ENCODE measurements at places on chromosomes 12 and 14.

- no peak for DNase-seq
Observed at GRCh38 chr14:63276016-63276415, 42.7 kb downstream of the GPHB5 start.

DNA sequence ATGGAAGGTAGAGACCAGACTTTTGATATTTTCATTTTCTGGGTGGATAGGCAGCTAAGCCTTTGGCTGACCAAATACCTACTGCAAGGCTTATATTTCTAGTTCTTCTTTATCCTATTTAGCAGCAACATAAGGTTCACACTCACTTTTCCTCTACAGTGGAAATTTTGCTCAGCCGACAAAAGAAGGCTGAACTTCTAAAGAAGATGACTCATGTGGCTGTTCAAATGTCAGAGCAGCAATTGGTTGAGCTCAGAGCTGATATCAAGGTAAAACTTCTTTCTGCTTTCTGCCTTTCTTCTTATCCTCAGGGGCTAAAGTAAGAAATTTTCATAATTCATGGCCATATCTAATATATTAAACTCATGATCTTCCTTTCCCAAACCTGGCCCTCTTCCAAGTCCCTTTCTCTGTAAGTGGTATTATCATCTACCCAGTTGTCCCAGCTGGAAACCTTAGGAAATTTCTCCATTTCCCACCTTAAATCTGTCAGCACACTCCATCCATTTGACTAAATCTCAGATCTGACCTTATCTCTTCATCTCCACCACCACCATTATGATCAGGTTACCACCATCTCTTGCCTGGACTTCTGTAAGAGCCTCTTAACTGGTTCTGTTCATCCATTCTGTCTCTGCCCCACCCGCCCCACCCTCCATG, 19.8 kb upstream of the KCNH3 start:
- DNase-seq = no peak

- no peak for DNase-seq
Observed at GRCh38 chr14:102374264-102374663, 11.5 kb downstream of the TECPR2 start.

DNA sequence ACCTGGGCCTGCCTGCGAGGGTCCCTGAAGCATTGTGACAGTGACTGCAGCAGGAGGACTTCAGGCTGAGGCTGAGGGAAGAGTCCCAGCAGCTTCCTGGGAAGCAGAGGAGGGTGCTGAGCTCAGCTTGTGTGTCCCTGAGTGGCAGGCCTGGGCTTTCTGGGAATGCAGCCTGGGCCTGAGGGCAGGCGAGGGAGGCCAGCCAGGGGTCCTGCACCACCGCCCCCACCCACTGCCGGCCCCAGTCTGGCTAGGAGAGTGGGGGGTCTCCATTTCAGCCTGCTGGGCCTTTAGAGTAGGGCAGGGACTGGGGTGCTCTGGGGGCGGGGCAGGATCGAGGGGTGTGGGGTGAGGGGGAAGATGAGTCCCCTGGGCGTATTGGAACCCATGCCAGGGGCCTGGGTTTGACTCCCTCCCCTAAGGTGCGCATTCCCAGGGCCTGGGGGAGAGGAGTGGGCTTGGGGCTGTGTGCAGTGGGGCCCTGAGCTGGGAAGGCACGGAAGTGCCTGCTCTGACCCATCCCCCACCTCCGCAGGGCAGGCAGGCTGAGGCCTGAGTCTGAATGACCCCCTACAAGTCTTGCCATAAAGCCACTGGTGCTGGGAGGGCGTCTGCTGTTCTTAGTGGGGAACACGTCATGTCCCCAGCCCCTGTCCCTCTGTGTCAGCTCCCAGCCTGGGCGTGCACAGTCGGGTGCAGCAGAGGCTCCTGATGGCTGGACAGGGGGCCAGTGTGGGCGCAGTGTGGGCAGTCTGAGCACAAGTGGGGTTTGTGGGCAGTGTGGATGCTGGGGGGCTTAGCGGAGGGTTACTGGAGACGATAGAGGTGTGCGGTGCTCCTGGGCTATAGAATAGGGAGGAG, 46.4 kb downstream of the KRT80 start:
- no peak for DNase-seq

GRCh38 chr14:94833633-94834032, 63.7 kb upstream of the GSC start:
- DNase-seq = no peak

GRCh38 chr12:21764950-21765349, 9.6 kb downstream of the KCNJ8 start:
- no peak for DNase-seq

DNA sequence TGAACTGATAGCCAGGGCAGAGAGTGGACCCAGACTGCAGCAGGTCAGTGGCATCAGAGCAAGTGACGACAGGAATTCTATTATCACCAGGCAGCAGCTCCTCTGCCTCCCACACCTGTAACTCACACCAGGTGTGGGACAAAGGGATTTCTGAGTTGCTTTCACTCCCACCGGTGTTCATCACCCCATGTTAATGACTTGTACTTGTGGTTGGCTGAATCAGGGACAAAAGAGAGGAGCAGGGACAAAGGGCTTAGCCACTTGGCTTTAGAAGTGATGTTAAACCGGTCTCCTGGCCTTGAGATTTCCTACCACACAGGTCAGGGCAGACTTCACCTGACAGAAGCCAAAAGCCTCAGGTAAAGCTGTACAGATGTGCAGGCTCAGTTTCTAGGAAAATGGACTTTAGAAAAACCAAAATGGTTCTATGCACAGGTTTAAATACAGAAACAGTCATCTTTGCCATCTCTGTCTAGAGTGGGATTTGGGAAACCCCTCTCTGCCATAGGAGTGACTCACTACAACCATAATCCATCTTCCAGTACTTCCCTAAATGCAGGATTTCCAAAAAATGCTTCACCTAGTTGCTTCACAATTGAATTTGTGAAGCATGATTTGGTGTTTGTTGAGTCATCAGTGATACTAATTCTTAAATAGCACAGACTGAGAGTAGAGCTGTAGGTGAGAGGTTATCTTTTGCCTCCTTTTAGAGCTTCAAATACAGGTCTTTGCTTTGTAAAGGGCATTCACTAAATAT, 158.5 kb downstream of the PRKCH start:
- DNase-seq = no peak

DNA sequence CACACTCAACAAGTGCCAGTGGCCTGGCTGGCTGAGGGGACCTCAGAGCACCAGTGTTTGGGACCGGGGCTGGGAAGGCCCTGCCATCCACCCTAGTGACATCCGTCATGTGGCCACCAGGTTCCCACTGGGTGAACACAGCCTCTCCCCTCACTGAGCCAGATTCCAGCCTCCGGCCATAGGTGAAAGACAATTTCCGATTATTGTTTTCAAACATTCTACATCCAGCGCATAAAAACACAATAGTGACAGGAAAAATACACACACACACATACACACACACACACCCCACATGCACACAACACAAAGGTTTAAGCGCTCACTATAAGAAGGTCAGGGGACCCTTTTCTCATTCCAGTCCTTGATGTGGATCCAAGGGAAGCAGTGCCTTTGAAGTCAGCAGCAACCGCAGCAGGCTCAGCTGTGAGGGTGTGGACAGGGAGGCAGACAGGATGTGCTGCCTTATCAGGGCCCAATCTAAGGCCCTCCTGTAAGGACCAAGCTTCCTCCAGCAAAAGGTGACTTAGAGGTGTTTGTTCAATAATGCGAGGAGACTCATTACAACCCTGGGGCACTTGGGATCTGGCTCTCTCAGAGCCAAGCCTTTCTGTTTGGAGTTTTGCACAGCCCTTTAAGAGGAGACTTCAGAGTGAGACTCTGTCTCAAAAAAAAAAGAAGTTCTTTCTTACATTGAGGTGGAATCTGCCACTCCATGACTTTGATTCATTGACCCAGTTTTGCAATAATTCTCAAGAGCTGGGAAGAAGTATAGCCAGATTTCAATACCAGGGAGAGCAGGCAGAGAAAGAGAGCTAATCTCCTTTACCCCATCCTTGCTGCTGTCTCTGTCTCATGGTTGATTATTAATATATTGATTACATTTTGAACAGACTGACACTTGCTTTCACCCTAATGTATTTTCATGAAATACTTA, 227.8 kb downstream of the ZFP36L1 start:
- DNase-seq = no peak

- no peak for DNase-seq
Observed at GRCh38 chr12:20376984-20377383, 8.6 kb downstream of the PDE3A start.

DNA sequence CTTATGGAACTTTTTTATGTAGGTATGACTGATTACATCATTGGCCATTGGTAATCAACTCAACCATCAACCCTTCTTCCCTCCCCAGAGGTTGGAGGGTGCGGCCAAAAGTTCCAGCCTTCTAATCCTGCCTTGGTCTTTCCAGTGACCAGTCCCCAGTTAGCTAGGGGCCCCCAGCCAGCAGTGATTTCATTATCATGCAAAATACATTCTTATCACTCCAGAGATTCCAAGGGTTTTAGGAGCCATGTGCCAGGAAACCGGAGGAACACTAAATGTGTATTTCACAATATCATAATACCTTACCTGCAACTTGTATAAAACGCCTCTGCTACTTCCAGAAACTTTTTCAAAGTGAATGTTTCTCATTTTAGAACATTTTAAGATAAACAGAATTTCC, 181.5 kb upstream of the PELI2 start:
- DNase-seq = no peak

DNA sequence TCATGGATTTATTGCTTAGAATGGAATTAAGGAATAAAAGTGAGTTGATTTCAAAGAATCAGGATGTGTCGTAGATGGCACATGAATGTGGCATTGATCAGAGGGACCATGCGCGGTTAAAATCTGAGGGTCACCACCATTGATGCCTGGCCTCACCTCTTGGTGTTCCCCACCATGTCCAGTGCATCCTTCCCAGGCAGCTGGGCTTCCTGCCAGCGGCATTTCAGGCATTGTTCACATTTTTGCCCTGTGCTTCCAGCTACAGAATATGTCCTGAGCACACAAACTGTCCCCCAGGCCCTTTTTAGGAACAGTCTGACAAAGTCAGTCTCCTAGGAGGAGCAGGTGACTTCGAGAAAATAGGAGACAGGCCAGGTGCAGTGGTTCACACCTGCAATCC, 42.0 kb upstream of the TSPAN9 start:
- DNase-seq = no peak

DNA sequence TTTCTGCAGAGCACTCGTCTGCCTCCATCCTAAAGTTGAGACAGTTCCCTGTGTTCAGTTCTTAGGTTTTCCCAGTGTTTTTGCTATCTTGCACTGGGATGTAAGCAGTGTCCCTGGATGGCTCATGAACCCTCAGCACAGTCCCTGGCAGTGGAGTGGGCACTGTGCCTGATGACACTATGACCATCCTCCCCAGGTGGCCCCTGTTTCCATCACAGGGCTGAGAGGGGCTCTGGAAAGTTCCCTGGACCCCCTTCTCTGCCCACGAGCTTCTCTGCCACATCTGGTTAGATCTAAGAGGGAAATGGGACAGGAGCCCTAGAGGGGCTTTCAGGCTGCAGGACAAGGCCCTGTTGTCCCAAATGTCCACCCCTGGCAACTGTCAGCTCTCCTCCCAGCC, 249.8 kb upstream of the SFSWAP start:
- peak; percentile 11 for DNase-seq

GRCh38 chr14:78448164-78449094, 278.3 kb downstream of the NRXN3 start:
- DNase-seq = peak; percentile 57
